ENCODE measurements at places on chromosomes 12 and 14. TPM values are rescaled to one million over a fixed set of nuclear protein-coding genes. Genes with fewer than 3 reads are reported as not detected.

- DNase-seq, result no peak
Measured at GRCh38 chr14:82403987-82404386, 870.3 kb upstream of the SEL1L start.

POC1B gene
- 9.9 TPM for total RNA-seq

C12orf54 gene
- not detected for total RNA-seq

RFX4 gene
- total RNA-seq, result not detected

P2RX4 gene
- 6.1 TPM for total RNA-seq

DNAH10 gene
- 0.16 TPM for total RNA-seq

Measured in myocyte (in vitro differentiated cells).